ENCODE measurements at places on chromosomes 12 and 14. TPM values are rescaled to one million over a fixed set of nuclear protein-coding genes. Genes with fewer than 3 reads are reported as not detected.

Gene SAMD15
- total RNA-seq = 2.6 TPM

Gene KRT8
- 3,286 TPM for total RNA-seq

Gene CLEC4D
- not detected for total RNA-seq

Gene GLIPR1L1
- not detected for total RNA-seq

Gene KRT81
- 3,731 TPM for total RNA-seq

Gene KCNK10
- not detected for total RNA-seq

Gene IL26
- total RNA-seq = not detected

Gene FSCB
- total RNA-seq = not detected

Gene NABP2
- total RNA-seq = 55.5 TPM

Gene ISCA2
- 37.1 TPM for total RNA-seq

Gene MYF5
- not detected for total RNA-seq

Gene AP4S1
- 10.2 TPM for total RNA-seq

Gene PRB2
- total RNA-seq = not detected

Gene CARMIL3
- total RNA-seq = 0.56 TPM

Gene LMNTD1
- not detected for total RNA-seq

Gene ANKRD9
- 9.6 TPM for total RNA-seq

Gene BHLHE41
- 0.57 TPM for total RNA-seq

Gene CCDC197
- total RNA-seq = not detected

Gene MYH7
- total RNA-seq = not detected

Data from A549 treated with CpdA at 1 μM for 4 hours (cell line).